Stimulated activated CD8-positive, alpha-beta memory T cell treated with anti-CD3 and anti-CD28 coated beads, Interleukin-4, amount 100 ng/mL, for 1 hour (primary cell): ENCODE measurements at places on chromosomes 7 and 10.

GRCh38 chr10:74234569-74234968 lies 83.5 kb downstream of the ADK start:
- DNase-seq = no peak

GRCh38 chr7:18497082-18497481 lies 1.5 kb downstream of the HDAC9 start:
- no peak for DNase-seq

- DNase-seq = no peak
These were observed 41.2 kb upstream of the C1QL3 start for GRCh38 chr10:16562891-16563290.

DNA sequence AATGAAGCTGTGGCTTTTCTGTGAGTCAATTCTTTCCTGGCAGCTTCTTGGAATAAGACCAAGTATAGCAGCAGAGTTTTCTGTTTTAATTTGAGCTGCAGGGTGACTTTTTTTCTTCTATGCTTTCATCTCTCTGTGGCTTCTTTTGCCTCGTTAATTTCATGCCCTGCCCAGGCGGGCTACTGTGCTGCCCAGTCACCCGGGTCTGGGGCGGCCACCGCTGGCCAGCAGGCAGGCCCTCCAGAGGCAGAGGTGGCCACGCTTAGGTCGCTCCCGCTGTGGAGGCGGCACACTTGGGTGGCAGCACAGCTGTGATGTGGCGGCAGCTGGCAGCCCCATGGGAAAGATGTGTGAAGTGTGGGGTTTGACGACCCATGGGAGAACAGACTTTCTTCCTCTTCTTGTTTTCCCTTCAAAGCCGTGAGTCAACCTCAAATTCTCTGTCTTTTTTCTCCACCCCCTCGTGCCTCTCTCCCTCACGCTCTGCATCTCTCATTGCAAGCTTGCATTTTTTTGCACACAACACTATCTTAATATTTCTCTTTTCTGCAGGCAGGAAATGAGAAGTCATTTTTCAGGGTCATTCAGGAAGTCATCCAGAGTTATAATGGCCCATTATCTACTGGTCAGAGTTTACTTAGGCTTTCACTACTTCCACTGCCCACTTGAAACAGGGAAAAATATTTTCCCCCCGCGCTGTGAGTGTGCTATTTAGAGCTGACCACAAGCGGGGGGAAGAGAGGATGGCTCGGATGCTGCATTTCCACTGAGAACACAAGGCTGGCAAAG lies 67.8 kb downstream of the EGFR start:
- no peak for DNase-seq

- DNase-seq = no peak
These were observed 34.5 kb downstream of the DOCK1 start for GRCh38 chr10:126939706-126940105.

DNA sequence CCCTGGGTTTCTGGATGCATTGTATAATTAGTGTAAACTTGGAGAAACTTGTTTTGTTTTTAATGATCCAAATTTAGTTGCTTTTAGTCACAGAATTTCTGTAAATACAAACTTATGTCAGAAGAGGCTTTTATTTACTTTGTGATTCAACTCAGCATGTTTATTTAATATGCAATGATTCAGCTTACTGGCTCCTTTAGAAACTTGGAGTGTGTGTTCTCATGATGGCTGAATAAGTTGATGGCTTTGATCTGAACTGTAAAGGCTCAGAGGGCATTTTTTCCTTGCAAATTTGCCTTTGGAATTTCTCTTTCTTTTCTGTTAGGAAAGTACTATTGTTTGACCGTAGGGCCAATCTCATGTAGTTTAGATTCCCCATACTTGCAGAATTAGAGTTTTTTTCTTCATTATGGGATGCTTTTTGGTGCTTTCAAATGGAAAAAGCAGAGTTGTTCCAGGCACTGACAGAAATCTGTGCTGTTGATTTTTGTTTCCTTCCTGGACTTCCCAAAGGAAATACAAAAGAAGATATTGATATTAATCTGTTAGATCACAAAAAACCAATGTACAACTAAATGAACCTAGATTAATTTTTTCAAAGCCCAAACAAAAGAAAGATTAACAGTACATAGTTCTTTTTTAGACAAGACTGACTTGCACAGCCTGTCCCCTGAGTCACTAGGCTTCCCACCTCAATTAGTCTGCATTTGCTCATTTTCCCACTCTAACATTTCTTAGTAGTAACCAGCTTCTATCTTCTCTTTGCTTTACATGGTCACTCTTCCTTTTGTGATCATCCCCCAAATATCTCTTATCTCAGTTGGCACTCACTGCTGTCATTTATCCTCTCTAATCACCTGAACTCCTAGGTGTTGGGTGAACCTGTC lies 96.8 kb upstream of the AGR3 start:
- no peak for DNase-seq

DNA sequence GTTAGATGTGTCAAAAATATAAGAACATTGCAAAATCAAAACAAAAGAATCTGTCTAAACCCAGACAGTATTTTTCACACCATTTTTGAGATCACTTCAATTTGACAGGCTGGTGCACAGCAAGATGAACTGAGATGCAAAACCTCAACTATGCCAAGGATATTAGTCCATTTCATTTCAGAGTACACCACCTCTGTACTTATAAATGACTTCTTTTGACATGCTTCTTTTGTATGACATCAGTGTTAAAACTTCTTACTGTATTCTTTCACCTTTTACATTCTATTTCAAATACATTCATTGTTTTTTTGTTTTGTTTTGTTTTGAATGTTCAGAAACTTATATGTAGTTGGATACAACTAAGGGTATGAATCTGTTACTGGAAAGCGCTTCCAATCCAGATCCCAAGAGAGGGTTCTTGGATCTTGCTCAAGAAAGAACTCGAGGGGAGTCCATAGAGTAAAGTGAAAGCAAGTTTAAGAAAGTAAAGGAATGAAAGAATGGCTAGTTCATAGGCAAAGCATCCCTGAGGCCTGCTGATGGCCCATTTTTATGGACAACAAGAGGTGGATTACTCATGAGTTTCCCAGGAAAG lies 23.5 kb upstream of the GPR141 start:
- DNase-seq = no peak

DNA sequence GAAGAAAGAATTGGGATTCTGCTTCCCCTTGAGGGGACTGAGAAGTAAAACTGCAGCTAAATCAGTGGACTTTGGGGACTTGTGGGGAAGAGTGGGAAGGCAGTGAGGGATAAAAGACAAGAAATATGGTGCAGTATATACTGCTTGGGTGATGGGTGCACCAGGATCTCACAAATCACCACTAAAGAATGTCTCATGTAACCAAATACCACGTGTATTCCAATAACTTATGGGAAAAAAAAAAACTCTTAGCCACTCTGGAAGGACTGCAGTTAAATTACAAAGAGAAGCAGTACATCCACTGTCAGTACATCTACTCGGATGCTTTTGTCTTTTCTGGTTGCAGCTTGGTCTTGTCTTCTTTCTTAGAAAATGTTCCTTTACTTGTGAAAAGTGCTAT lies 27.4 kb upstream of the GOT1 start:
- no peak for DNase-seq

- DNase-seq = no peak
These were observed 53.8 kb downstream of the PARP12 start for GRCh38 chr7:140008755-140009610.

DNA sequence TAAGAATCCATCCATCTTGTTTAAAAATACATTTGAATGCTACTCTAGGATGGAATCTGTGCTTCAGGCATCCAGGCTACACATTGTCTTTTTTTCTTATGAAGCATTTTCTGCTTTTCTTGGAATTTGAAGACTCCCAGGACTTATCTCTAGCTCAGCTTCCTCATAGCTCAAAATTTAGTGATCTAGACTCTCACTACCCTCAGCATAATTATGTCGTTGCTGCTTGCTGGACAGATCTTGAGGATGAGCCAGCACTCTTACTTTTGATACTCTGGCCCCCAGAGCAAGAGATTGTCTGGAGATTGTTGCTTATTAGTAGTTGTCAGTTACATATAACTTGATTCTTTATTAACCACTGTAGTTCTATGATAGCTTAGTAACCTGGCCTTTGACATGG lies 83.3 kb upstream of the FGL2 start:
- DNase-seq = no peak

DNA sequence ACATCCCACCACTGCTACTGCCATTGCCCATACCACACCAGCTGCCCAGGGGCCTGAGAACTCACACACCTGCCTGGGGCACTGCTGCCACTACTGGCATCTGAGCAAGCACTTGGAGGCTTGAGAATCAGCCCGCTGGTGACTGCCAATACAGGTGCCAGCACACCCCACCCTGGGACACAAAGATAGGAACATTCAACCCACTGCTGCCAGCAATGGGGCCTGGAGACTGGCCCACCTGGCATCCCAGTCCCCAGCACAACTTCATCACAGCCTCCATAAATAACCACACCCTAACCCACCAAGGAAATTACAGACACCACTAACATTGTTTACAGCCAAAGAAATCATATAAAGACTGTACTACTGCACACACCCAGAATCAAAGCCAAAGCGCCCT lies 115.9 kb downstream of the SLC16A9 start:
- no peak for DNase-seq

- DNase-seq = no peak
These were observed 162.5 kb downstream of the LRMDA start for GRCh38 chr10:75593692-75594556.

- no peak for DNase-seq
These were observed 220.2 kb downstream of the KCNMA1 start for GRCh38 chr10:77417359-77417758.

DNA sequence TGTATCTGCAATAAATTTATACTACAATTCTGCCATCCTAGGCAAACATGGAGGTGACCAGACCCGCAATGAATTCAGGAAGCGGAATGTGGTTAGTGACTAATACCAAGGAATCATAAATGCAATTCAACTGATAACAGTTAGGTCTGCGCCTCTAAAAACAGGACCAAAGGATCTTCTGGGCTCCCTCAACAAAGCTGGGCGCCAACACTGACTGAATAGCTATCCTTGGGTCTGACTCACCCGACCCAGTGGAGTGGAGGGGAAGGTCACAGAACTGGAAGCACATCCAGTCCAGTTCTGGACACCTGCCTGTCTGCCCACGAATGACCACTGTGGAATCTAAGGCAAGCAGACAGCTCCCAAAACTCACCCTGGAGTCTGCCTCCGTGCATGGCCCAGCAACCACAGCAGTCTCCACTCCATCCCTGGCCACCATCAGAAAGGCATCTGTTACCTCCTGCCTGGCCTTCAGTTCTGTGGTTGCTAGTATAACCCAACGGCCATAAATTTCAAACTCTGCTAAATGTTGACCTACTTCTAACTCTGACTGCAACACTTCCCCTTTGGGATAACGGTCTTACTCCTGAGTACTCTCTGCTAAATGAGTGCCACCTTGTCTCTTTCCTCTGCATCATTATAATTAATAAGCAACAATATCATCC lies 43.0 kb upstream of the DLX6 start:
- no peak for DNase-seq

- DNase-seq = no peak
These were observed 63.7 kb downstream of the LARP4B start for GRCh38 chr10:867807-868206.

- DNase-seq = no peak
These were observed 163.2 kb downstream of the TNS3 start for GRCh38 chr7:47418601-47419309.

DNA sequence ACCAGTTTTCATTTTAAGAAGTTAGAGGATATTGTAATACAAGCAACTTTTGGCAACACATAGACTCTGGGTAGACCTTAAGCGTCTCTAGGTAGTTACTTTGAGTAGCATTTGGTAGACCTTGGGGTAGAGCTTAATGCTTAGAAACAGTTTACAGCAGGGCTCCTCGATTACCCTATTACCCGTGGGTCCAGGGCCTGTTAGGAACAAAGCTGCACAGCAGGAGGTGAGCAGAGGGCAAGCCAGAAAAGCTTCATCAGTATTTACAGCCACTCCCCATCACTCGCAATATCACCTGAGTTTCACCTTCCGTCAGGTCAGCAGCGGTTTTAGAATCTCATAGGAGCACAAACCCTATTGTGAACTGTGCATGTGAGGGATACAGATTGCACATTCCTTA lies 173.5 kb downstream of the TSPAN12 start:
- no peak for DNase-seq

- no peak for DNase-seq
These were observed 18.4 kb downstream of the DLG5 start for GRCh38 chr10:77907900-77908717.

- no peak for DNase-seq
These were observed 631 bp downstream of the OTUD1 start for GRCh38 chr10:23439452-23439960.

- DNase-seq = no peak
These were observed 29.5 kb downstream of the CTNNA3 start for GRCh38 chr10:67666416-67667034.

- DNase-seq = no peak
These were observed 29.3 kb upstream of the RNF32 start for GRCh38 chr7:156611014-156612010.

GRCh38 chr10:118447478-118448270 lies 105.5 kb upstream of the FAM204A start:
- no peak for DNase-seq

- no peak for DNase-seq
These were observed 373.1 kb downstream of the THSD7A start for GRCh38 chr7:11458736-11459483.

DNA sequence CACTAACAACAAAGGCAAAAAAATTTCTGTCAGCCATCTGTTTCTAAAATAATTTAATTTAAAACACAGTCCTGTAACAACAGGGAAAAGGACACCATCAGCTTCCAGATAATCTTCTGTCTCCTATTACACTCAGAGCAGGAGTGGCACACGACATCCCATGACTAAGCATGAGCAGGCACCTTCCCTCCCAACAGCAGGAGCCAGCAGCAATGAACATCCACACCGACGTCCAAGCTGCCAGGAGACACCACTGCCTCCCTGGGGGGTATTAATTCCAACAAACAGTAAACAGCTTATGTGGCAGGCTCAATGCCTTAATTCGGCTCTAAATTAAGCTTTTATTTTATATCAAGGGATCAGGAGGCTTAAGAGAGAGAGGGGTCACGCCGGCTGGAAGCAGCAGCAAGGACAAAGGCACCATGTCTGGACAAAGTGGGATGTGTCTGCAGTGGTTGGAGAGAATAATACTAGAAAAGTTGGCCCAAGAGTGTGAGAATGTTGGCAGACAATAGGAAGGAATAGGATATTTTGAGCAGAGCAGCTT lies 45.7 kb downstream of the KIAA1549 start:
- DNase-seq = no peak

GRCh38 chr7:100435401-100436304 lies 644 bp downstream of the PPP1R35 start:
- no peak for DNase-seq

DNA sequence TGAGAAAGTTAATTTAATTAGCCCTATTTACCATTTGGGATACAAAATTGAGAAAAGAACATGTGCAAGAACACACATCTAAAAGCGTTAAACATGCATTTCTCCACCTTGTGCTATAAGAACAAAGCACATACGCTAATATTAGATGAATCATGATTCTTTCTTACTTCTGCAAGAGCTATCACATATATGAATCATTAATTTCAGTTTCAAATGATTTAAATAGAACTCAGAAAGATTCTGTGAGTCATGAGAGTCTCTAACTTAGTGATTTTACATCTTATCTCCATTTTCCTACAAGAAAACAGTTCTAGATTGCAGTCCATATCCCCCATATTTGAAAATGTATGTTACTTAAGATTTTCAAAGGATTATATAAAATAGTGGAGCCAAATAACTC lies 173.9 kb downstream of the RNLS start:
- DNase-seq = no peak
